Activated T-cell treated with anti-CD3 and anti-CD28 coated beads for 48 hours (primary cell): ENCODE measurements at places on chromosomes 12 and 14.

GRCh38 chr12:128592220-128592744 lies 231.5 kb downstream of the SLC15A4 start:
- DNase-seq = no peak

GRCh38 chr12:64270411-64270810 lies 48.3 kb upstream of the KICS2 start:
- no peak for DNase-seq

GRCh38 chr14:96754162-96754844 lies 42.9 kb upstream of the VRK1 start:
- no peak for DNase-seq

- DNase-seq = peak; percentile 28
These were observed 148.7 kb downstream of the ANO2 start for GRCh38 chr12:5796171-5796958.

DNA sequence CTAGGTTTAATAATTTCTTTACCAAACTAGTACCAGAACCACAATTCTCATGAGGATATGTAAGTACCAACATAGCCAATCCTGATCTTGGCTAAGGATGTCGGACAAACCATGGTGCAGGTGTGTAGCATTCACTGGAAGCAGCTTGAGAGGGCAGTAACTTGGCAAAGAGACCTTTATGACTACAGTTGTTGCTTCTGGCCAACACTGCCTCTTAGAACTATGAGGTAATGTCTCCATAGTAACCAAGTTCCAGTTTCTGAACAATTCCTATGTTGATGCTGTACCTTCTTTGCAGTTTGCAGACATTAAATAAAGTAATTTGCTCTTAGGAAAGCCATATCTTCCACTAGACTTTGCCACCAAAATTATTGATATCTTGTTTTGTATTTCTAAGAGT lies at the start of gene LMNTD1:
LMNTD1 (minus strand) TSS at position 186 of the 400 bp plus-strand sequence. CDS start 324 bp downstream, outside the sequence.
- DNase-seq = no peak

- no peak for DNase-seq
These were observed 10.8 kb downstream of the ALG10B start for GRCh38 chr12:38327356-38327755.
